GM04503 (cell line): ENCODE measurements at places on chromosomes 4 and X.

- DNase-seq, result no peak
Observed at GRCh38 chr4:106454581-106454980, 86.0 kb upstream of the GIMD1 start.

GRCh38 chrX:16771483-16772398, 14.5 kb upstream of the TXLNG start:
- no peak for DNase-seq

DNA sequence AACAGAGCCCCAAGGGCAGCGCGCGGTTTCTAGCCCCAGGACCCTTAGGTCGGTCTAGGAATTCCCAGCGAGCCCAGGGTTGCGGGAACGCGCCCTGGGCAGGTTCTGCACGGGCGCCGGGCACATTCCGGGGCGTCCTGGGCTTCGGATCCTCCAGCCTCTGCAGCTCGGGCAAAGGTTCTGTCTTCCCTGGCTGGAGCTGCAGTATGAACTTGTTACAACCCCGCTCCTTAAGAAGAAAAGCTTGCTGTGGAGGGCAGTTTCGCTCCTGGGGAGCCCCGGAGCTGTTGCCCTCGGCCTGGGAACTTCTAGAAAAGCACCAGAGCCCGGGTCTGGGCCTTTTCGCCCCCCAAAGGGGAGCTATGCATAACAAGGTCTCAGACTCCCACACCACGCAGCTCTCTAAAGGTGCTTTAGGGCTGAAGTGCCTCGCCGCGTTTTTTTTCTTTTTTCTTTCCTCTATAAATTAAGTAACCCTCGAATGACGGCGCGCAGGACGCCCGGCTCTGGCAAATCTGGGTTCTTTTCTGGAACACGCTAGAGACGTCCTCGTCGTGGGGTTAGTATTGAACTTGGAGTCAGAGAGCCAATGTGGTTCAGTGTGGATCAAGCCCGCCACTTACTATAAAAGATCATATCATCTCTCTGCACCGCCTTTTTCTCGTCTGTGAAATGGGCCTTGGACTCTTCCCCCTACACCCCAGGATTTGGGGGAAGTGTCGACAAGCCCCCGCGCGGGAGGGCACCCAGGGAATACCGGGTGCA, 5.7 kb downstream of the MSX1 start:
- DNase-seq, result no peak

GRCh38 chr4:55030589-55030988, 94.8 kb downstream of the KDR start:
- no peak for DNase-seq

DNA sequence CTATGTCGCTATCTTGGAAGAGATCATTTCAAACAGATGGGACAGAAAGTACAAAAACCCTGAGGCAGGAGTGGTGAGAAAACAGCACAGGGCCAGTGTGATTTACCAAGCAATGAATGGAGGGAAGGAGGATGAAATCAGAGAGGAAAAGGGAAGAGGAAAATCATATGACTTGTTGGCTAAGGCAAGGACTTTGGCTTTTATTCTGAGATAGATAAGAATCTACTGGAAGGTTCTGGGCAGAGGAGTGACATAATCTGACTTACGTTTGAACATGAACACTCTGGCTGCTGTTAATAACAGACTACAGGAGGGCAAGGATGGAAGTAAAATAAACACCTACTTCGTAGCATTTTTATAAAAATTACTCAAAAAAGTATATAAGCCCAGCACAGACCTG, 207.8 kb upstream of the SLC7A11 start:
- no peak for DNase-seq

DNA sequence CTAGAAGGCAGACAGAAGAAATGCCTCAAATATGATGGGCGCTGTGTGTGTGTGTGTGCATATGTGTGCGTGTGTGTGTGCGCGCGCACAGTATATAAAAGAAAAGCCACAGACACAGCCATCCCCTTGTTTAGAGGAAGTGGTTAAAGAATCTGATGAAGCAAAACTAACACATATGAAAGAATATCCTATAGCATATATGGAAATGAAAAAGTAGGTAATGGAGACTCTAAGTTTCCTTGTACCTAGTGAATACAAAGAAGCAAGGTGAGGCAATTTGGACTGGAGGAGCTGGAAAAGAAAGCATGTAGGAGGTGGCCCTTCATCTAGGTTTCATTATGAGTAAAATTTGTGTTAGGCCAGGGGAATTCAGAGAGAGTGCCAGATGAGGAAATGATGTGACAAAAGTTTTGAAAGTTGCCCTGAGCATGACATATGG, 58.6 kb upstream of the MCF2 start:
- DNase-seq, result no peak

GRCh38 chrX:10656214-10656613, 35.8 kb upstream of the MID1 start:
- DNase-seq, result no peak

GRCh38 chrX:132395026-132395425, 93.8 kb downstream of the MBNL3 start:
- no peak for DNase-seq

DNA sequence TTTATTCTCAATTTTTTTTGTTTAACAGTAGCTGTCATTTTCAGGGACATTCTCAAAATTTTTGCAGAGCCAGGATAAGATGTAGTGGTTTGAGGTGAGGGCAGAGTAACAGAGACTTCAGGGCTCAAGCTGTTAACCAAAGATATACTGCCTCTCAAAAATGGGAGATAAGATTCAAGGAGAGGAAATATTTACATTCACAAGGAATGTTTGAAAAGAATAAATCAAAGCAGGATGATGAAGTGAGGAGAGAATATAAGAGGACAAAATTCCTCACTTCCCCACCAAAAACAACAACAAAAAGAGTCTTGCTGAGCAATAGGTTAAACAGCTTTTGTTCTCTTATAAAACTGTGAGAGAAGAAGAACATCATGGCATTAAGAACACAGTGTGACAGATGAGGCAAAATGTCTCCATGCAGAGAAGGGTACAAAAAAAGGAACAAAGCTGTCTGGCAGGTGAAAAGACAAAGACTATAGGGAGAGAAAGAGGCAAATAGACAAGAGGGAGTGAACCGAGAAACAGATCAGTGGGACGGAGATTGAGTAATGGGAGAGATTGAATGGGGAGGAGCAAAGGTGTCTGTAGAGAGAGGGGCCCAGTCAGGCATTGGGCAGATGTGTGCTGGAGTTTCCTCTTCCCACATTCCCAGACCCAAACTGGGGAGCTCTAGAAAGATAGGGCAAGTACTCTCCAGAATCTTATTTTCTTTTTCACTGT, 106.1 kb upstream of the TMEM150C start:
- no peak for DNase-seq

- DNase-seq, result no peak
Observed at GRCh38 chrX:23616361-23616760, 50.9 kb upstream of the PRDX4 start.

DNA sequence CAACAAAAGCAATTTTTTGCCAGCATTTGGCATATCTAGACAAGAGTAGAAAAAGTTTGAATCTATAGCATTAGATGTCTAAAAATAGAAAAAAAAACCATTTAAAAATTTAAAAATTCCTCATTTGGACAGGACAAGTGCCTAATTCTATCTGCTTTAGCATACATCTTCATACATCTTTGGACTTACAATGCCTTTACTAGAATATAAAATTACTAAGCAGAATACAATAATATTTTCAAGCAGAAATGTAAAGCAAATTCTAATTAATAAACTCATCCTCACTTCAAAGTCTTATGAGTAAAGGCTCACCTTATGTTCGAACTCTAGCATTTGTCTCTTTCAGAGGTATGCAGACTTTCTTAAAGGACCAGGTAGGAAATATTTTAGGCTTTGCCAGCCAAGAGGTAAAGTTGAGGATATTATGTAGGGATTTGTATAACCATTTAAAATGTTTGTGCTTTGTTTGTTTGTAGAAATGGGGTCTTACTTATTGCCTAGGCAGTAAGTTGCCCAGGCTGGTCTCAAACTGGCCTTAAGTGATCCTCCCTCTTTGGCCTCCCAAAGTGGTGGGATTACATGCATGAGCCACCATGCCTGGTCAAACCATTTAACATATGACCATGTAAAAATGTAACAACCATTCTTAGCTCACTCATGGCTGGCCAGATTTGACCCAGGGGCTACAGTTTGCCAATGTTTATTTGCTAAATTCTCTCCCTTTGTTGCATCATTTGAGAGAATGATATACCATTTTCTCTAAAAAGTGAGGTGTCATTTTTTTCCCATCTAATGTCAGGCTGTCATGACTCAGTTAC, 29.1 kb downstream of the UGDH start:
- DNase-seq, result no peak

DNA sequence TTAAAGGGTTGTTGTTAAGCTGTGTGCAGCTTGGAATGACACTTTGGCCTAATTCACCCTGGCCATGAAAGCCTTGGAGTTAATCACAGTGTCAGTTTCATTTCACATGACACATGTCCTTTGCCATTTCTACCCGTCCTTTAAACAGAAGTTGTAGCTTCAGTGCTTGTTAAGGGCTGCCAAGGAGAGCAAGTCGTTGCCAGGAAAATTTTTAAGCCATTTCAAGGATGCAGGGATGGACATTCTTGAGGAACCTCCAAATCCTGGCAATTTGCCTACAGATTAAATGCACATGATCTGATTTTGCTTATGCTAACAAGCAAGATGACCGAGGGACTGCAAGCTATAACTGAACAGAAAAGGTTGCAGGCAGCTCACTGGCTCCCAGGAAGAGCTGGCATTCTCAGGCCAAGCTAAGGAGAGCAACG, 40.5 kb downstream of the SETD7 start:
- no peak for DNase-seq

GRCh38 chr4:18390655-18391353, 369.2 kb upstream of the LCORL start:
- no peak for DNase-seq

- DNase-seq, result no peak
Observed at GRCh38 chrX:26026179-26026578, 112.0 kb upstream of the MAGEB18 start.

GRCh38 chr4:15717086-15717485, 14.2 kb downstream of the BST1 start:
- peak; percentile 39 for DNase-seq

GRCh38 chrX:71111141-71111843, at the start of gene IL2RG:
Gene IL2RG (minus strand): TSS chrX:71111577. CDS start chrX:71111539, 38 bp downstream.
- no peak for DNase-seq

DNA sequence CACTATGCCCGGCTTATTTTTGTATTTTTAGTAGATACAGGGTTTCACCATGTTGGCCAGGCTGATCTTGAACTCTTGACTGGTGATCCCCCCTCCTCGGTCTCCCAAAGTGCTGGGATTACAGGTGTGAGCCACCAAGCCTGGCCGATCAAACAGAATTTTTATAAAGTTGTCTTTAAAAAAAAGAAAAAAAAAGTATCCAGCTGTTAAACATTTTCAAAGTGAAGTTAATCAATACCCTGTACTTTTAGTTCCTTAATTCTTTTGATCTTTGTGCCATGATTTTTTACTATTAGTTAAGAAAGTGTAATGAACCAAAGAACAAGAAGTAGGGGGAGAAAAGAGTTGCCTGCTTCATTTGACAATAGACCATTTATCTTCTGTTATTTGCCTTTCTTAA, 24.3 kb downstream of the SMAD1 start:
- no peak for DNase-seq

DNA sequence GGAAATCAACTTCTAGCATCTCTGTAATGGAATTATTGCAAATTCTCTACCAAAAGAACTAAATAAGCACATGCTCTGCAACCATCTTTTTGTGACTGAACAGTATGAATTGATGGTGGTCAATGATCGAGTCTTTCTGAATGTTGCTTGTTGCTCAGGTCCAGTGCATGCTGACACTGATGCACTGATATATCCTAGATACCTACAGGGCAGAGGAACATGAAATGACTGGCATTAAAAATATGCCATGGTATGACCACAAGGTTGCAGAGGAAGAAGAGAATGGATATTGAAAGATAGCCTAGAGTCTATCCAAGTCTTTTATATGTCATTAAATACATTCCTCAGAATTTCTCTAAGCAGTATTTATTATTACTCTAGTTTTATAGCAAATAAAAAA, 692.8 kb upstream of the TENM3 start:
- DNase-seq, result no peak

DNA sequence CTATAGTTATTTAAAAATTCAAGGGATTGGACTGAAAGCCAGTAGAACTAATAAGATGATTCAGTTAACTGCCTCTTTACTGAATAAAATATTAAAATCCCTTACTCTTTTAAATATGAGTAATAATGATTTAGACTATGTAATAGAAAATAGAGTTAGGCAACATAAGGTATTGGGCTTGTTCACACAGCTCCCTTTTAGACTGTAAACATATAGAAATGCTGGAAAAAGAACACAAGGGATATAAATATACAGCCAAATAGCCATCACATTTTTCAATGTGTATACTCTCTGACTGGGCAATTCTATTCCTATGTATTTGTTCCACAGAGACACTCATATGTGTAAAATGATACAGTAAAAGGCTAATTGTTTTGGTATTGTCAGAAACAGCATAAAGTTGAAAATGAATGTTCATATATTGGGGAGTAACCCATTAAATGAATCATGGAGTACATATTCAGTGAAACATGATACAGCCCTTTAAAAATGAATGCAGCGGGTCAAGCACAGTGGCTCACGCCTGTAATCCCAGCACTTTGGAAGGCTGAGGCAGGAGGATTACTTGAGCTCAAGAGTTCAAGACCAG, 129.8 kb downstream of the TBC1D19 start:
- no peak for DNase-seq

GRCh38 chrX:117532339-117532738, 584.3 kb downstream of the KLHL13 start:
- no peak for DNase-seq

- DNase-seq, result no peak
Observed at GRCh38 chrX:15820106-15821073, 30.1 kb downstream of the ZRSR2 start.

GRCh38 chr4:142581881-142582280, 264.2 kb downstream of the INPP4B start:
- DNase-seq, result no peak

DNA sequence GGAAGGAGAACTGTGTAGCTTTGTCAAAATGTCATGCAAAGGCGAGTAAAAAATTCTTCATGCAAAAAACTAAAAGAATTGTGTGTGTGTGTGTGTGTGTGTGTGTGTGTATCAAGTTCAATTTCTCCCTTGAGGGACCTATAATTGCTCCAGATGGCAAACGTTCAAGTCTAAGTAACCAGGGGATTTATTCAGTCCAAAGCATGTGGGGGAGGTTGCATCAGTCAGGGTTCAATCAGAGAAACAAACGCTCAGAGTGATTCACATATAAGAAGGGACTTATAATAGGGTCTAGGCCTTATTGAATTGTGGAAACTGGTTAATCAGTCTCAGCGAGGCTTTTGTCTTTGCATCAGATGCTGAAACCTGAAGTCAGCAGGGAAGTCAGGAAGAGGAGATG, 5.0 kb downstream of the DCAF8L1 start:
- DNase-seq, result no peak
